ENCODE measurements at places on chromosomes 16 and 17.

DNA sequence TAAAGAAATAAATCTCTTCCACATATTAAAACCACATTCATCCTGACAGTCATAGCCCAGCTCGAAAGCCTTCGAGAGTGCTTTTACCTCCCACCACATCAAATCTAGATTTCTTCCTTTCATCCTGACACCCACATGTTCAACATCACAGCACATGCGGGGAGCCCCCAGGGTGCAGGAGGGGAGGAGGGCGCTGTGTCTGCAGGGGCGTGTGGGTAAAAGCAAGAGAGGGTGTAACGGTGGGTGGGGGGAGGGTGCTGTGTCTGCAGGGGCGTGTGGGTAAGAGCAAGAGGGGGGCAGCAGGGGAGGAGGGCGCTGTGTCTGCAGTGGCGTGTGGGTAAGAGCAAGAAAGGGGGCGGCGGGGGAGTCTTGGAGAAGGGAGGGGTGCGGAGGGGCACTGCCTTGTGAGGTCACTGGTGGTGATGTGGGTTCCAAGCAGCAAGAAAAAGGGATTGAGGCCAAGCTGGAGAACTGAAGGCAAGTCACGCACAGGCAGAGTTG lies 34.7 kb downstream of the ADCY9 start:
- peak; percentile 66 for DNase-seq

GRCh38 chr17:80362428-80363119 lies 52.4 kb upstream of the ENDOV start:
- DNase-seq: no peak

DNA sequence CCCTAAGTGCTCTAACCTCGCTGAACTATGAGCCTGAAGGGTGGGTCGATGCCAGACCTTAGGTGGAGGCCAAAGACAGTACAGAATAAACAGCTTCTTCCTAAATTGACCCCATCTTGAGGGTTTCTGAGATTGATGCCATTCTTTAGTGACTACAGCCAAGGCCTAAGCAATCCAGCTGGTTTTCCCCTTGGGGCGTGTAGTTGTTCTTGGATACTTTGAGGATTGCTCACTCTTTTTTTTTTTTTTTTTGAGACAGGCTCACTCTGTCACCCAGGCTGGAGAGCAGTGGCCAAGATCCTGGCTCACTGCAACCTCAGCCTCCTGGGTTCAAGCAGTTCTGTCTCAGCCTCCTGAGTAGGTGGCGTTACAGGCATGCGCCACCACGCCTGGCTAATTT lies 2.0 kb downstream of the OVCA2 start:
- no peak for DNase-seq

GRCh38 chr17:22517716-22518115 lies 825.4 kb downstream of the KCNJ18 start:
- no peak for DNase-seq

DNA sequence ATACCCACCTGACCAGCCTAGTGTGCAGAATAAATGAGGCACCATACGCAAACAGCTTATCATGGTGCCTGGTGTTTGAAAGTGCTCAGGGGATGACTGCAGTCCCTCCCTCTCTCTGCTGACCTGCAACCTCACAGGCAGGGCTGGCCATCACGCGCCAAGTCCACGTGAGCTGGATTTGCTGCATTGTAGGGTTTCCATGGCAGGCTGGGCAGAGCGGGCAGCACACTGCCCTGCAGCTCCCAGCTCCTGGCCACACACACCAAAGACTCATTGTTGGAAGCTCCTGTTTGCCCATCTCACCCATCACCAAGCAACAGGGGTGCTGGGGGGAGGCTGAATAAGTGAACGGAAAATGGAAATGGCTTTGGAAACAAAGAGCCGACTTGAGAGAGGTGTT lies 81.8 kb downstream of the IRX3 start:
- DNase-seq: no peak

GRCh38 chr16:1782408-1783264 lies at the start of the genes NUBP2 and SPSB3:
TSS of gene NUBP2 (plus strand) at chr16:1782960. CDS start at chr16:1783021, 61 bp downstream.
TSS of gene SPSB3 (minus strand) at chr16:1782571. CDS start at chr16:1781483, 1,088 bp downstream.
- DNase-seq: peak; percentile 96

DNA sequence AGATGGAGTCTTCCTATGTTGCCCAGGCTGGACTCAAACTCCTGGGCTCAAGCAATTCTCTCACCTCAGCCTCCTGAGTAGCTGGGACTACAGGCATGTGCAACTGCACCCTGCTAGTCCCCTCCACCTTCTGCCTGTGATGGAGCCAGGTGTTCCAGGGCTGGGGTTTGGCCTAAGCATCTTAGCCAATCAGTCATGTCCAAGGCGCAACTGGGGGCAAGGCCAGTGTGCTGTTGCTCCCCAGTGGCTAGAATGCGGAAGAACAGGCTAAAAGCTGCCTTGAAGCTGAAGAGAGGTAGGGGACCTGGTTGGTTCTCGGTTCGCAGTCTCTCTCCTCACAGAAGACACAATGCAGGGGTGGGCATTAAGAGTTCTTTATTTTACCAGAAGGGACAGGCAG lies 18.6 kb downstream of the FLOT2 start:
- DNase-seq: no peak

DNA sequence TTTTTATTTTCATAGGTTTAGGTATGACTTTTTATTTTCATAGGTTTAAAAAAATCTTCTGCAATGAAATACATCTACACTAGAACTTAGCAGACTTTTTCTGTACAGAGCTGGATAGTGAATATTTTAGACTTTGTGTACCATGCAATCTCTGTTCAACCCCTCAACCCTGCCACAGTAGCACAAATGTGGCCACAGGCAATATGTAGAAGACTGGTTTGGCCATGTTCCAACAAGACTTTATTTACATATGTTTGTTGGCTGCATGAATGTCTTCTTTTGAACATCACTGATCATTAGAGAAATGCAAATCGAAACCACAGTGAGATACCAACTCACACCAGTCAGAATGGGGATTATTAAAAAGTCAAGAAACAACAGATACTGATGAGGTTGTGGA lies 229.2 kb downstream of the SHISA9 start:
- no peak for DNase-seq

DNA sequence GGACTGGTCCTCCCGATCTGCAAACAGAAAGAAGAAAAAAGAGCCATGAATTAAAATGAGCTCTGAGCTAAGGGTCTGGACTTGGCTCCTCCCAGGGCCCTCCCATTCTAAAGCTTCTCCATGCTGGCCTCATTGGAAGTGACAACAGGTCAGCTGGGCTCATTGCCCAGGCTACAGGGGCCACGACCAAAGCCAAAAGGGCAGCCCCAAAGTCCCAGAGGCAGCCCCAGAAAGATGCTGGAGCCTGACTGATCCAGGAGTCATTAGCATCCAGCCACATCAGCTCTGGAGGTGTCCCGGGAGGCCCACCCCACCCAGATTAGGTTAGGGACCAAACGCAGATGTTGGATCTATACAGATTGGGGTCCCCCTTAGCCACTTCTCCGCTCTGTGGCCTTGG lies 58.2 kb downstream of the MYH11 start:
- no peak for DNase-seq

- no peak for DNase-seq
Measured at GRCh38 chr16:28000314-28001169, 63.0 kb downstream of the GSG1L start.

- no peak for DNase-seq
Measured at GRCh38 chr16:66600477-66600876, 4.0 kb upstream of the CMTM3 start.

DNA sequence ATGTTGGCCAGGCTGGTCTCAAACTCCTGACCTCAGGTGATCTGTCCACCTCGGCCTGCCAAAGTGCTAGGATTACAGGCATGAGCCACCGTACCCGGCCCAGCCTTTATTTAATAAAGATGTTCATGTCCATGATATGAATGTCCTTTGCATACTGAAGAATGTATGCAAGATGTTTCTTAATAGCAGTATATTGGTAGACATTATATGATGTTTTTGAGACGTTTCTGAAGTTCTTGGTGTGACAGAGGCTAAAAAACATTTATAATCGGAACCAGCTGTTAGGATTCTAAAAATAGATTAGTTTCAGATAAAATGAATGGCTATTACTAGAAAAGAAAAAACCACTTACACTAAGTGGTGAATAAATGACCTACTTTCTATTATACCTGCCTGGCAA lies 11.8 kb downstream of the PDZD9 start:
- DNase-seq: no peak

GRCh38 chr16:84570739-84571403 lies 47.0 kb downstream of the COTL1 start:
- no peak for DNase-seq

DNA sequence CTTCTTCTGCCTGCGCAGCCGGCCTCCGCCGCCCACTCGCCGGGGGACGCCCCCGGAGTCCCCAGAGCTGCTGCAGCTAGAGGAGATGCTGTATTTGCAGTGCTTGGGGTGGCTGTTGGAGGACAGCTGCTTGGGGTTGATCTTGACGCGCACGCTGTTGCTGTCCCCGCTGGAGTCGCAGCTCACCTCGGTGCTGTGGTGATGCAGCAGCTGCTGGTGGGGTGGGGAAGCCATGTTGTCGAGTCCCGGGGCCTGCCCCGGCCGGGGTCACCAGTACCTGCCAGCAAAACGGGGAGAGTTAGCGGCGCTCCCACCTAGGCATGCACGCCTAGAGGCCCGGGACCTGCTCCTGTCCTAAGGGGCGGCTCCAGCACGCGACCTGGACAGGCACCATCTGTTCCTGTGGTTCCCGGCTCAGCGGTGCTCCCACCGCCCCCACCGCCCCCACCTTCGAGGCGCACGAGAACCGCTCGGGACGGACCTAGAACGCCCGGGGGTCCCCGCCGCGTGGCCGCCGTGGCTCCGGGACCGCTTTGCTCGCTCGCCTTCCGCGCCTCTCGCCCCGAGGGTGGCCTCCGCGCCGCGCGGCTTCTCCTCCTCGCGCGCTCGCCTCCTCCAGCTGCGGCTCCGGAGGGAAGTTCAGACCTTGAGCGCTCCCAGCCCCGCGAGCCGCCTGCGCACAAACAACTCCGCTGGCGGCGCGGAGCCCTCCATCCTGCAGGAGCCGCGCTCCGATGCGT lies 863 bp downstream of the ADCY9 start:
- DNase-seq: peak; percentile 76

DNA sequence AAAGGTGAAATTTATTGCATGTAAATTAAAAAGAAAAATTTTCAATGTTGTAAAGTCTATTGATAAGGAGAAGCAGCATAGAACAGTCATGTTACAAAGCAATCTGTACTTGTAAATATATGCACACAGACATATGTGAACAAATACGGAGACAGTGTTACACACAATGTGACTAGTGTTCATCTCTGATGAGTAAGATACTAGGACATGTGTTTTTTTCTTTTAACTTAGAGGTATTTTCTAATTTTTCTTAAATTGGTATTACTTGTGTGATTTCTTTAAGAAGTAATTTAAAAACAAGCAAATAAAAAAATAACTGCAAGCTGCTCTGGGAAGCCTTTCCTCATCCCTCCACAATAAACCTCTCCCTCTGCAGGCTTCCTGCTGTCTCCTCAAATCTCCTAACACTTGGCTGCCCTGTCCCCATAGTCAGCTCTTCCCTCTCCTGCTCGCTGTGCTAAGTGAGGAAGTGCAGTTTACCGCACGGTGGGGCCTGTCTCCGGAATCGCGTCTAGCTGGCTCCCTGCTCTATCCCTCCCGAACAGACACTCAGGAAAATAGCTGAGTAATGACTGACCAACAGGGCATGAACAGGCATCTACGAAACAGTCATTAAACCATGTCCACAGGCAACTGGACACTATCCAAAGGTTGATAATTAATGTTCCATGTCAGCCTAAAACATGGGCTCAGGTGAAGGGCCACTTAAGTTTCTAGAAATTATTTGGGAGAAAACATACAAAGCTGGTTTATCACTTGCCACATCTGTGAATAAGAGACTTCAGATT lies 35.9 kb downstream of the CMTM4 start:
- DNase-seq: no peak

DNA sequence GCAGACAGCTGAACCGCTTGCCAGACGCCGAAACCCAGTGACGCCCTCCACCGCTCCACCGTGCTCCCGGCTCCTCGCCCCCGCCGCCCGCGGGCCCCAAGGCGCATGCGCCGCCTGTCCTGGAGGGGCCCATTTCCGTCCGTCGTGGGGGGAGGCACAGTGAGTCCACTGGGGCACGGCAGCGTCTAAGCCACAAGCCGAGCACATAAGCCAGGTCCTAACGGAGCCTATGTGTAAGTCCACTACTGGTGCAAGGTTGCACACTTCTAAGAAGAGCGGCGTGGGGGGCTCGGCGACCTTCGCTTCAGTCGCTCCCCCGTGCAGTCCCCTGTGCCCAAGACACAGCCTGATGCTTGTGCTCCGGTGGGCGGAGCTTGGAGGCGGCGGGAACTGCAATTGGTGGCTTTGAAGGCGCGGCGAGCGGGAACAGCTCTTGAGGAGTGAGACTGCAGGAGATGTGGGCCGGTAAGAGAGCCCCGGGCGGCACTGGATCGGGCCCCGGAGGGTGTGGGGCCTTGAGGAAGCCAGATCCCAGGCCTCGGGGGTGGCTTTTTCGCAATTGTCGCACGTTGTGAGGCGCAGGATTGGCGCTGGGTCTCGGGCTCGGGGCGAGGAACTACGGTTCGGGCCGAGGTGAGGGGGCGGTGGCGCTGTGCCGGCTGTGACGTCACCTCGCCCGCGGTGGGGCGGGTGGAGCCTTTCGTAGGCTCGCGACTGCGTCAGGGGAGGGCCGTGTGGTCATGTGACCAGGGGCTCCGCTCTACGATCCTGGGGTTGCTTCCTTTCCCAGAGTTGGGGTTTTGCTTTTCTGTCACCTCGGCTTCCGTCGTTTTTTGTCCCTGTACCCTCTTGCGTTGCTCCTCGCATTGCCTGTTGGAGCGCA lies at the start of the genes CENPN and CMC2:
TSS of gene CENPN (plus strand) at position 402 of the 883 bp plus-strand sequence. CDS start 4,726 bp downstream, outside the sequence.
TSS of gene CMC2 (minus strand) at position 73 of the 883 bp plus-strand sequence. CDS start 9,491 bp downstream, outside the sequence.
- peak; percentile 99 for DNase-seq

DNA sequence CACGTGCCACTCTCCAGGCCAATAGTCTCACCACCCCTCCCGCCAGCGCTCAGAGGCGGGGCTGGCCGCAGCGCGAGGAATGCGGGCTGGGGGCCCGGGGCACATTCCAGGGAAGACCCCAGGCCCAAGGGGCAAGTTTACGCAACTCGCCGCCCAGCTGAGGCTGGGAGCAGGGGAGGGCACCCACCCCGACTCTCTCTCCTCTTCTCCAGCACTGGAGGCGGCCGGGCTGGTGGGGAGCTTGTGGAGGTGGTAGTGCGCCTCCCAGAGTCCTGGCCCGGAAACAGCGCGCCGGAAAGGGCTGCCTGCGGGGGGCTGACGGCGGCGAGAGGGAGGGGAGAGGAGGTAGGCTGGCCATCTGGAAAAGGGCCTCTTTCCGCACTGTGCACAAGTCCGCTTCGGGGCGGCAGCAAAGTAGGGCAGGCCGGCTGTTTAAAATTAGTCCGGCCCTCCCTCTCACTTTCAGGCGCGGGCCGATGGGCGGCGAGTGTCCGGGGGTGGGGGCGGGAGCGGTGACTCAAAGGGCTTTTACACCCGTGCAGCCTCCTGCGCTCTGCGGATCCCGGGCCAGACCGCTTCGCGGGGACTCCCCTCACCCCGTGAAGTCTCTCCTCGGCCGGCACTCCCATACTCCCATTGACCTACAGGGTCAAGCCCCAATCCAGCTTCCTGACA lies 1.1 kb downstream of the FHOD1 start:
- peak; percentile 81 for DNase-seq

DNA sequence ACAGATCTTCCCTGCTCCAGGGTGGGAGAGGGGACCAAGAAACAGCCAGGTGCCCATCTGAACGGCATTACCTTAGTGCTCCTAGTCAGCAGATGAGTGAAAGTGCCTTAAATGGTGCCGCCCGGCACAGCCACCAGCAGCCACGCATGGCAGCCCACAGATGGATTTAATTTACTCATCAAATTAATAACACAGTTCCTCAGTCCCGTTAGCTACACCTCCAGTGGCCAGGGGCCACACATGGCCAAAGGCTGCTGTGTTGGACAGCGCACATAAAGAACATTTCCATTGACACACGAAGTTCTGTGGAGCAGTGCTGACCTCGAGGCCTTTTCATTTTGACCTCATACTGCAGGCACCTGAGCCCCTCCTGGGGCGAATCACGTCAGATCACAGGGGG lies 166.3 kb downstream of the CMIP start:
- no peak for DNase-seq

- no peak for DNase-seq
Measured at GRCh38 chr17:2122641-2123302, 67.9 kb downstream of the HIC1 start.

- no peak for DNase-seq
Measured at GRCh38 chr17:57732062-57732461, 13.0 kb downstream of the CCDC182 start.
